ENCODE measurements at places on chromosomes 3 and 15.

DNA sequence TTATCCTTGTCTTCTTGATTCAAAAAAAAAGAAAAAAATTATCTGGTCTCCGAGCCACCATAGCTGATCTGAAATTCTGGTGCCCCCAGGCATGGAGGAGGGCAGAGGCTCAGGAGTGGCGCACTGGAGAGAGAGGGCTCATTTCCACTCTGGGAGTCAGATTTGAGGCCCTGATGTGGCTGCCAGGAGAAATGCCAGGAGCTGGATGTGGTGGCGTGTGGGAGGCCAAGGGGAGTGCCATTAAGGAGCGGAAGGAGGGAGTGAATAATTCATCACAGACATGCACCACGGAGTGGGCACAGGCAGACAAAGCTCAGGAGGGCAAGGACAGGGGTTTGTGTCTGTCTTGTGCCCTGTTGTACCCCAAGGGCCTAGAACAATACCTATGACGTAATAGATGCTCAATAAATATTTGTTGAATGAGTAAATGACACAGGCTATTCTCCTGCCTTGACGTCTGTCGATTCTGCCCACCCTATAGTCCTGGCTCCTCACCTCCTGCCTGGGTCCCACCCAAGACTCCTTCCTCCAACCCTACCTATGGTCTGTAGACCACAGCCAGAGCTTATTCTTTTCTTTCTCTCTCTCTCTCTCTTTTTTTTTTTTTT is 12.0 kb upstream of the GRIP2 start:
- DNase-seq = no peak

GRCh38 chr3:107680698-107681097 is 157.9 kb downstream of the BBX start:
- DNase-seq = no peak

DNA sequence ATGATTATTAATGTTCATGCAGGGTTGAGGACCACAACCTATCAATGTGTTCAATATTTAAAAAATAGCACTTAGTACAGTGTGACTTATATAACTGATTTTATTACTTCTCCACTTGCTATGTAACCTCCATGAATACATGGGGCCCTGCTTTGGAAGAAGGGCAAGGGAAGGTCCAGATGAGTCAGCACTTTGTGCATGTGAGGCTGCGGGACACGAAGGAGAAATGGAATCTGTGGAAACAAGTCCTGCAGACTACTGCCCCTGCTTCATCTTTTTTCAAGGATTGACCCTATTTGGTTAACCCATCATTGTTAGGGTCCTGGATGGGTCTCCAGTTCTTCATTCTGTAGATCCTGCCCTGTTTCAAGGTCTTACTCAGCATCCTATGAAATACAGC is 1.6 kb downstream of the NXPE3 start:
- no peak for DNase-seq

- no peak for DNase-seq
Measured at GRCh38 chr3:192082730-192083660, 622.0 kb downstream of the PYDC2 start.

- no peak for DNase-seq
Measured at GRCh38 chr3:134647902-134648760, 2.7 kb downstream of the KY start.

- DNase-seq = no peak
Measured at GRCh38 chr3:45972534-45973402, 22.9 kb downstream of the FYCO1 start.

DNA sequence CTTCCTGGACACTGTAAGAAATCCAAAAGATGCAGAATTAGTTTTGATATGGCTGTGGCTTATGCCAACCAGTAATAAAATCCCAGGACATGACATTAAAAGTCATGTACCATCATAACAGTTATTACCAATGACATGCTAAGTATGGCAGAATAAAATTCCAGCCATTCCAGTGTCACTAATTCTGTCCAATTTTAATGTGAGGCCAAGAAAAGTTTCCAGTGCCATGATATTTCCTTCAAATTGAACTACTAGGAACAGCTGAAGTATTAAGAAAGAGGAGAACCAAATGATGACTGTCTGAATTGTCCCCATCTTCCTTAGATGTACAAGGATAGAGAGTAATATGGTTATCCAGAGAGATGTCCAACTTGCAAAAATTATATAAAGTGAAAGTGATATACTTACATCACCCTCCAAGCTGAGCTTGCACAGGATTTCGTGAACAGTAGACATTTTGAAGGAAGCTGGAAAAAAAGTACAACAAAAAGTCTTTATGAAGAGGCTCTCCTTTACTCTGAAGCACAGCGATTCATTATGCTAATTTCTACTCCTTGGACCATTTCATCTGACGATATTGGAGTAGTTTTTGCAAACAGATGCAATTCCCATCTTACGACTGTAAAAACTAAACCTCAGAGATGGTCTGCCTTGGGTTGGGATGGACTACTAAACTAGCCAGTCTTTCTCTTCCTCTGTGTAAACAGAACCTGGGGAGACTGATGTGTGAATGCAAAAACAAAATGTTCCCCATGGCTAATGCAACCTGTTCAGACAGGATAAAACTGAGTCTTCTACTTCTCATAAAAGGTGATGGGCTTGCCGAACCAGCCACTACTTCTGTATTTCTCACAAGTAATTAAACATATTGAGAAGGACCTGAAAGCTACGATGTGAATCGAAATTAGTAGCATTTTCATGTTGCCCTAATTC is 11.9 kb downstream of the ANXA2 start:
- no peak for DNase-seq

DNA sequence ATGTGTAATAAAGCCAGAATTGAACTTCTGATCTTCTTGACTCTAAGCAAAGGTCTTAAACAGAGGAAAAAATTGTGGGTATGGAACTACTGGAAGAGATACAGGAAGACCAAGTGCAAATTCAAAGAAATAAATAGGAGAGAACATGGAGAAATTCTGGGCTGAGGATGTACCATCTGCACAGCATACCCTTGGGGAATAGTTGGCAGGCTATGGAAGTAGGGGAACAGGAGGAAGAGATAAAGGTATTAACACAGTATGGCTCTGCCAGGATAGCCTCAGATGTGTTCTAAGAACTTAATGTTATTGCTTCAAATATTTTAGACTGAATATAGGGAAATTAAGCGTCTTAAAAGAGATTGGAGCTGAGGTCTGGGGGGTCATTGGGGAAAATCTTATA is 485.4 kb downstream of the CNTN3 start:
- no peak for DNase-seq

DNA sequence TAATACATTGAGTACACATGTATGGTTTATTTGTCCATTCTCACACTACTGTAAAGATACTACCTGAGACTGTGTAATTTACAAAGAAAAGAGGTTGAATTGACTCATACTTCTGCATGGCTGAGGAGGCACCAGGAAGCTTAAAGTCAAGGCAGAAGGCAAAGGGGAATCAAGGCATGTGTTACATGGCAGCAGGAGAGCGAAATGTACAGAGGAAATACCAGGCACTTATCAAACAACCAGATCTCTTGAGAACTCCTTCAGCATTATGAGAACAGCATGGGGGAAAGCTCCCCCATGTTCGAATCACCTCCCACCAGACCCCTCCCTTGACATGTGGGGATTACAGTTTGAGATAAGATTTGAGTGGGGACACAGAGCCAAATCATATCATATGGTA is 666.3 kb downstream of the ZBBX start:
- no peak for DNase-seq

- no peak for DNase-seq
Measured at GRCh38 chr3:50515565-50516439, 12.4 kb upstream of the CACNA2D2 start.

DNA sequence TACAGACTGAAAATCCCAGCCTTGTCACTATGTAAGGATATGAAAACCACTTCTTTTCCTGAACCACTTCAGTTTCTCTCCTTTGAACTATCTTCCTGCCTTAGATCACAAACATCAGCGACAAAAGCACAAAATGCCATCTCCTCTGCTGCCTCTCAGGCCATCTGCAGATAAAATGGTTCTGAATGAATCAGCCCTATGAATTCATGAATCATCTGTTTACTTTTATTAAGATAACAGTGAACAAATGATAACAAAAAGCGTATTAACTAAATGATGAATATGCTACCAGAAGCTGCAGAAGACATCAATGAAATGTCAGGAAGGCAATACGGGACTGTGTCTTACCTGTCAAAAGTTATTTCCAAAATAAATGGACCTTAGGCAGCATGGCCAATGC is 928.1 kb downstream of the ROBO1 start:
- DNase-seq = no peak

GRCh38 chr3:155242342-155242741 is 51.1 kb downstream of the STRIT1 start:
- no peak for DNase-seq

DNA sequence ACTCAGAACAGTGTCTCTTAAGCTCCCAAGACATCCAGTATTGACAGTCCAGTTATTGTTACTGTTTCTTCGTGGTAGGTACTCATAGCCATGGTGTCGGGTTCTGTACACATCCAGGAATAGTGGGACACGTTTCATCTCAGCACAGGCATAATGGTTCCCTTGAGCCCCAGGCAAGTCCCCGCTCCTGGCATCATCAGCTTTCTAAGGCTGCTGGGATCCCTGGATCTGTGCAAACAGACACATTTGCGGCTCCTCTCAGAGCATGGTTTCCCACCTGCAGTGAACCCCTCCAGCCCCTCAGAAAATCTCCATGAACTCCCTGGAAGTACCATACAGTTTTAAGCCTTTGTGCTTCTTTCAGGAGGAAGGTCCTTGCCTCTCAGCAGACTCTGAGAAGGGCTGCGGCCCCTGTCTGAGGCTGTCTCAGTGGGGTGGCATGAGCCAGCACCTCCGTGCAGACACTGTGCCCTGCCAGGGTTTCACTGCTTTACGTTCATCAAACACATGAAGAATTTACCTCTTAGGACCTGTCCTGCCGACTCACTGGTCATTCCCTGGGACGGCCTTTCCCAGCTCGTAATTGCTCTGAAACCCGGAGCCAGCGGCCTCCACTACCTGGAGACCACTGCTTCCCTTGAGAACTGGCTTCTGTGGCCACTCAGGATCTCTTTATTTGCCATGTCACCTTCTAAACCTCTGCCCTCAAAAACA is 124.9 kb downstream of the LRRK1 start:
- DNase-seq = no peak

DNA sequence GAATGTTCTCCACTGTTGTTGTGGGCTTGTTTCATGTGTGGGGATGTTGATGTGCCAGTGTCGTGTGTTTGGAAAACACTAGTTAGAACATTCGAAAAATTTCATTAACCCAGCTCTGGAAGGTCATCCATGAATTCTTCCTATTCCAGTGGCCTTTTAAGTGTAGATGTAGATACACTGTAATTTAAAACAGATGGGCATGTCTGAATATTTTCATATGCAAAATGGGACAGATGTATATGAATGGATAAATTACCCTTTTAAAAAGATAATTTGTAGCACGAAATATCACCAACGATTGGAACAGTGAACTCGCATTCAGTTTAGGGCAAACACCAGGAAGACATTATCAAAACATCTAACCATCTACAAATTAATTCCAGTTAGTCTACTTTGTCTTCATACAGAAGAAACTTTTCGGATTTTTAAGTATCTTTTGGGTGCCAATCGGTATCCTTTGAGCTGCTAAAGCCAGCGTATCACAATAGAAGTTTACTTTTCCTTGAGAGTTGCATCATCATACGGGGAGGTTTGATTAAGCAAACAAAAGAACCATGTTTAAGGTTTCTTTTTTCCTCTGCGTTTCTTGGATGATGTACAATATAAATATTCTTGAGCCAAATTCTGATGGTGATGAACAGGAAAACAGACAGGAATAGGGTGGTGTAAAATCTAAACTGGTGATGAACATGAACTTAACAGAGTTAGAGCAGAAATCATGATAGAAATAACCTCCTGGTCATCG is 528.1 kb downstream of the FOXP1 start:
- DNase-seq = no peak

DNA sequence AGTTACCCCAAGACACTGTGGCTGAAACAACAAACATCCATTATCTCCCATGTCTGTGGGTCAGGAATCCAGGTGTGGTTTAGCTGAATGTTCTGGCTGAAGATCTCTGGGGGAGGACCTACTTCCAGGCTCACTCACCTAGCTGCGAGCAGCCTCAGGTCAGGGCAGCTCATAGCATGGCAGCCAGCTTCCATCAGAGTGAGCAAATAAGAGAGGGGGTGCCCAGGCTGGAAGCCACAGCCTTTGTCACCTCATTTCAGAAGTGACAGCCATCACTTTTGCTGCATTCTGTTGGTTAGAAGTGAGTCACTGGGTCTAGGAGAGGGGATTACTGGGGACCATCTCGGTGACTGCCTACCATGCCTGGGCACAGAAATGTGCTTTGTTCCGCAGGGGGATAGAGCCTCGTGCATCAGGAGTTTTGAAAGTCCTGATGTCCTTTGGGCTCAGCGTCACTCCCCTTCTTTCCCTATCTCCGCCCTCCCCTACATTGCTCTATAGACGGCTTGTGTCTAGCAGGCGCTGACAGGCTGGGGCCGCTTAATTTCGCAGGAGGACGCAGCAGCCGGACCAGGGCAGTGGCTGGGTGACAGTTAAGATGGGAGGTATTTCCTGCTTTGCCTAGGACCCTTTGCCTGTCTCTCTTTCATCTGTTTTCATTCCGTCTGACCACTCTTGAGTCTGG is 25.4 kb downstream of the TGM4 start:
- no peak for DNase-seq

DNA sequence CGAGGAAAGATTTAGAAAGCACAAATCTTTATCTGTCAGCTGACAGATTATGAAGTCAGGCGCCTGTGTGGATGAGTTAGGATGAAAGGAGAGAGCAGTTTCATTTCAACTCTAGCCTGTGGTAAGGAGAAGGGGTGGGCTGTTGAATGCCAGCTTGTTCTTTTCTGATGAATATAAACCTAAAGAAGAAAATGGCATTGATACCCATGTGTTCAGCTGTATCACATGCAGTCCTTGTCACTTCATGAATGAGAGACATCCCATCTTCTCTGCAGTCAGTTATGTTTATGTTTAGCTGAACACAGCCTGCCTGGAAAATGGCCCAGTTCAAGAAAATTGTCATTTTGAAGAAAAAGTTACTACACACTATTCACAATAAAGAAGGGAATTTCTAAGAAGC is 345.7 kb upstream of the RBMS3 start:
- no peak for DNase-seq

- no peak for DNase-seq
Measured at GRCh38 chr15:90211440-90212143, 10.5 kb downstream of the SEMA4B start.

- no peak for DNase-seq
Measured at GRCh38 chr15:57403017-57403416, 26.7 kb downstream of the CGNL1 start.

- no peak for DNase-seq
Measured at GRCh38 chr15:80854104-80854503, 74.9 kb downstream of the CEMIP start.

GRCh38 chr3:113912552-113913236 is 35.1 kb upstream of the ZDHHC23 start:
- no peak for DNase-seq

- DNase-seq = no peak
Measured at GRCh38 chr3:160280836-160281235, 55.6 kb downstream of the C3orf80 start.

GRCh38 chr3:31358473-31359070 is 174.2 kb upstream of the STT3B start:
- no peak for DNase-seq

- DNase-seq = no peak
Measured at GRCh38 chr3:14728113-14728512, 53.2 kb downstream of the C3orf20 start.

GRCh38 chr3:40053663-40054062 is 244.3 kb downstream of the MYRIP start:
- no peak for DNase-seq

All from stimulated activated CD4-positive, alpha-beta T cell treated with anti-CD3 and anti-CD28 coated beads, Interleukin-4, amount 100 ng/mL, for 1 hour (primary cell).